ENCODE measurements at places on chromosomes 1 and 21.
A peak's percentile ranks its signal among the peaks of the same experiment; 100 is the strongest.

GRCh38 chr1:172040466-172040865 lies 199.2 kb downstream of the DNM3 start:
- peak; percentile 78 for DNase-seq

DNA sequence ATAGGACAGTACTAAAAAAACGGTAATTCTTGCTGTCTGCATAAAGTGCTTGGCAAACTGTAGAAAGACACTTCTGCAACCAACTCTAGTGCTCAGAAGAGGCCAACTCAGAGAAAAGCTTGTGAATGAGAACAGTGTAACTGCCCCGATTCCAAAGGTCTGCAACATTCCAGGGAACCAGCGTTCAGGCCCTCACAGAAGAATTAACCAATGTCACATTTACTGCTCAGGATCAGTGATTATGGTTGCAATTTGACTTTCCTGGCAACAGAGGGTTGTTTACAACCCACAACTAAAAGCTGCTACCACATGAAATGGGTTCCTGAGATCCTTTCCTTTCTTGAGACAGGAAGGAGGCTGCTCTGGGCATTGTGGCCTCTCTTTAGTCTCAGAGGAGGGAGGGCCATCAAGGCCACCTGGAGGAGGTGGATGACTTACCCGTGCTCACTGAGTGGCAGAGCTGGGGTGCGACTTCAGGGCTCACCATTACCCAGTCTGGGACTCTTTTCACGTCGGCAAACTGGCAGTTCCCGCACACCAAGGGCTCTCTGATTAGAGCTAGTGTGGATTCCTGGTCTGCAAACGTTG lies 15.3 kb downstream of the SRSF4 start:
- DNase-seq, result no peak

GRCh38 chr21:41229509-41230248 lies 61.7 kb downstream of the BACE2 start:
- DNase-seq, result no peak

DNA sequence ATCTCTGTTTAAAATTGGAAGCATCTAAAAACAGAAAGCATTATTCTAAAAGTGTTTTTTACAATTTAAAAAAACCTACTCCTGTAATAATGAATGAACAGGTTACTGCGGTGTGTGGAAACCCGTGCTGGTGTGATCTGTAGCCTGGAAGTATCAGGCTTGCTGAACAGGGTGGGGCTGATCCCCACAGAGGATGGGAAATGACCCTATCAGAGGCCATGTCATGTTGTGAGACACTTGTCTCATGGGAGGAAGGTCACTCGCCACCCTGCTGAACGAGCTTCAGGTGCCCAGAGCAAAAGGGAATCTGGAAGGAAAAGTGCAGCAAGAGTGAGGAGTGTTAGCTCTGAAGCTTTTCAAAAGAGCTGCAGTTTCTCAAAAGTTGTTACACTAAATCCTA lies 320.7 kb downstream of the RRAGC start:
- DNase-seq, result peak; percentile 25

DNA sequence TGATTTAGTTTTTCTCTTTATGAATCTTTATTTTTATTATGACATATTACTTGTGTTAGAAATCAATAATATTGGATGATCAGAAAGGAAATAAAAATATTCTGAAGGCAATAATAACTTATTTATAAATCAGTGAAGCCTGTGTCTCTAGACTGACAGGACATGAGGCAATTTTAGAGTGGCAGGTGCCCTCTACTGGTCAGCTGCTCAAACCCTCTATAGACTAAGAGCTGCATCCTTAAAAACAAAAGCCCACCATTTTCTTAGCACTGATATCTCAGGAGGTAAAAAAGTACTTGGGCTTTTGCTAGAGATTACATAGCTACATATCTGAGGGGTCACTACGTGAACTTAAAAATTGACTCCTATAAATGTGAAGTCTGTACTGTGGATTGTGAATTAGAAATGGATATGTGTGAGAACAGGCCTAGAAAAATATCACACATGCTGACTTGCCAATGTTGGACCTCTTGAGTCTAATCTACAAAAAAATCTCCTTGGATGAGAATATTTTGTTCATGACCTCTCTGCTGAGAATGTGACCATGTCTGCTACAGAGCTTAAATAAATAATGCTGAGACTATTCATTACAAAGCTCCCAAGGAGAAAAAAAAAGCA lies 597.9 kb upstream of the ADAMTS5 start:
- DNase-seq, result peak; percentile 63

DNA sequence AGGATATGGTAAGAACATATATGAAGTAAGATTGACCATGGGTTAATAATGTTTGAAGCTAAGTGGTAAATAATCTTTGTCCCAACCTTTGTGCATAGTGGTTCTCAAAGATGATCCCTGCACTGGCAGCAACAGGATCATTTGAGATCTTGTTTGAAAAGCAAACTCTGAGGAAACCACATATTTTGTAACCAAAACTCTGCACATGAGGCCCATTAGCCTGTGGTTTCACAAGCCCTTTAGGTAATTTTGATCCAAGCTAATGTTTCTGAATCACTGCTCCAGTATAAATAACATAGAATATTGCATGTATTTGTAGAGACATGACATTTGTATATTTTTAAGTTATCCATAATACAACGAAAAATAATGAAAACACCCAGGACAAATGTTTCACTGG lies 147.9 kb upstream of the RGS18 start:
- DNase-seq, result no peak

- DNase-seq, result peak; percentile 74
Observed at GRCh38 chr1:203593723-203594122, 32.9 kb upstream of the ATP2B4 start.

GRCh38 chr1:220877377-220878095 lies 1.7 kb upstream of the HLX start:
- DNase-seq, result no peak

GRCh38 chr1:53890522-53890941 lies 935 bp upstream of the YIPF1 start:
- DNase-seq, result no peak

DNA sequence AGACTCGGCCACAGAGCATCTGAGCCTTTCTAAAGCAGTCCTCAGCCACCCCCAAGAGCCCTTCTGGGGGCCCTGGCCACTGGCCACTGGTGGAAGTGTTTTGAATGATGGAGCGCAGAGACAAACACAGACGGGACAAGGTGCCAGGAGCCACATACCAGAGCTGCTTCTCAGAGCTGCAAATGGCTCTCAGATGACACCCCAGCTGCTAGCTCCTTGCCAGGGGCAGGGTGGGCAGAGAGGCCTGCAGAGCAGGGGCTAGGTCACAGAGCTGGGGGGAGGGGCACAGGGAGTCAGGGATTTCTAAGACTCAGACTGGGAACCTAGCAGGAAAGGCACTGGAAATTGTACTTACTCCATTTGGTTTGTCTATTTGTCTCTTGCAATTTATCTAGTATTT lies 30.4 kb downstream of the KCNN3 start:
- peak; percentile 88 for DNase-seq

DNA sequence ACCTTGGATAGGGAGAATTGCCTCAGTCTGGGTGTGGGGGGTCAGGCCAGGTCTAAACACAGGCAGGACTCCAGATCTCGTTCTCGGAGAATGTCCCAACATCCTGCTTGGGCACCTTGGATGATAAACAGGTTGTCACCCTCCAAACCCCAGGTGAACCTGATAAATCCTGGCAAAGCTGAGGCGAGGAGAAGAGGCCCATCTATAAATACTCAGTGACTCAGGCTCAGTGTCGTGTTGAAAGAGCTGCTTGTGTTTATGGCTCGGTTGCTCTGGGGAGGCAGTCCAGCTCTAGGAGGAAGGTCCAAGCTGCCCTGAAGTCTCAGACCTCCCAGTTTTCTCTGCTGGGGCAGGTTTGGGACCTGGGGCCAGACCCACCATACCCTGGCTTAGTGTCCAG lies 15.8 kb upstream of the TRIM63 start:
- no peak for DNase-seq

DNA sequence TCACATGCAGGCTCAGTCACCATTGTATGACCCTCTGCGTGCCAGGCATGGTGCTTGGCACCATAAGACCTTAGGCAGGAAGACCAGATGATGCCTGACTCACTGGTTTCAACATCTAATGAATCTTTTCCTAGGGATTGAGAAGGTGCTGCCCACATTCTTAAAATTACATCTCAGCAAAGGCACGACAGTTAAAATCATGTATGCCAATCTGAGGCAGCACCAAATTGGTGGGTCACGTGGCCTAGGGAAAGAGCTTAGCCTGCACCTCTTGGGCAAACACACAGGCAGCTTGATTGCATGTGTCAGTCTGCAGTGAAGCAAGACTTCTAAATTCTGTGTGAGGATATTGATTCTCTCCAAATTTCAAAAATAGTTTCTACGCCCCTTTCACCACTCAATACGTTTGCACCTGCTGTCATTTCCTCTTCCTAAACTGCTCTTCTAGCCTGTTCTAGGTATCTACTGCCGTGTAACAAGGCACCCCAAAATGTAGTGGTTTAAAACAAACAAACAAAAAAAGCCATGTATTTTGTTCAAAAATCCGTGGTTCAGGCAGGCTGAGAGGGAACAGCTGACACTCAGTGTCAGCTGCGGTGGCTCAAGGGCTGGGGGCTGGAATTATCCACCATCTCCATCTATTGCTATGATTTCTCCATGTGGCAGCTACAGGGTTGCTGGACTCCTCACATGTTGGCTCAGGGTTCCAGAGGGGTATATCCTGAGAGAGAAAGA lies 160.2 kb upstream of the FGGY start:
- DNase-seq, result no peak

GRCh38 chr1:8607906-8608305 lies 209.5 kb downstream of the RERE start:
- no peak for DNase-seq

- no peak for DNase-seq
Observed at GRCh38 chr1:193356249-193356648, 169.8 kb upstream of the B3GALT2 start.

- DNase-seq, result no peak
Observed at GRCh38 chr1:56357927-56358690, 221.3 kb downstream of the PLPP3 start.

GRCh38 chr1:103146166-103146565 lies 37.8 kb upstream of the COL11A1 start:
- no peak for DNase-seq

DNA sequence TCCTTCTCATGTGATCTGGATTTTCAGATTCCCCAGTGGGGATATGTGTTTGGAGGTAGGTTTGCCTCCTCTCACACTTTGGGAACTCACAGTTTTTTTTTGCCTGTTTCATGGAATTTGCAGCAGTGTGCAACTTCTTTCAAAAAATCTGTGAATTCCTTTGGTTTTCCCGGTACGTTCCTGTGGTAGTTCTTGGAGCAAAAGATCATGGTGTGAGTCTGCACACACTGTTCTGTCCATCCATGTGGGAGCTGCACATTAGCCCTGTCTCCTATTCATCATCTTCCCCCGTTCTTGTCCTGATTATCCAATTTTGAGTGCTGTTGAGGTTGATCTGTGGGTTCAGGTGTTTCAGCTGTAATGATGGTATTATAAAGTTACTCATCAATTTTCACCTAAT lies 30.3 kb upstream of the TACSTD2 start:
- DNase-seq, result no peak

DNA sequence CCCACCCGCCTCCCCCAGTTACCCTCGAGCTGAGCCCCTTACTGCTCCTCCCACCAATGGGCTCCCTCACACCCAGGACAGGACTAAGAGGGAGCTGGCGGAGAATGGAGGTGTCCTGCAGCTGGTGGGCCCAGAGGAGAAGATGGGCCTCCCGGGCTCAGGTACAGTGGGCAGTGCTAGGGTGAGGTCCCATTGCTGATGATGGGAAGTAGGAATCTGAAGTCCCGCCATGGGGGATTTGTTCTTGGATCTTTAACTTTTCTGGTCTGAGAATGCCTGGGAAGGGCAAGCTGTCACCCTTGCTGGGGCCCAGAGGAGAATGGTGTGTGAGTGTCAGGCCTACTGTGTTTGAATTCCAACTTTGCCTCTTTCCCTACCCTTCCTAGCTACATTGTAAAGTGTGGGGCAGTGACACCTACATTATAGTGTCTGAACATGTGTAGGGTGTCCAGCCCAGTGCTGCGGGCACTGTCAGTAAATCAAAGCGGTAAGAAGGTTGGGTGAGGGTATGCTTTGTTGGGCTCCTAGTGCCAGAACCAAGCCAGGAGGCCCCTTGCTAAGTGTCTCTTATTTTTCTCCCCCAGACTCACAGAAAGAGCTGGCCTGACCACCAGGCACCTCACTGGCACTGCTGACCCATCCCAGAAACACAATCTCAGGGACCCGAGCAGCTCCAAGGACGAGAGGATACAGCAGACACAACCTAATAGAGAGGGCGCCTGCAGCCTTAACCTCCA lies 44.7 kb downstream of the YARS1 start:
- no peak for DNase-seq

DNA sequence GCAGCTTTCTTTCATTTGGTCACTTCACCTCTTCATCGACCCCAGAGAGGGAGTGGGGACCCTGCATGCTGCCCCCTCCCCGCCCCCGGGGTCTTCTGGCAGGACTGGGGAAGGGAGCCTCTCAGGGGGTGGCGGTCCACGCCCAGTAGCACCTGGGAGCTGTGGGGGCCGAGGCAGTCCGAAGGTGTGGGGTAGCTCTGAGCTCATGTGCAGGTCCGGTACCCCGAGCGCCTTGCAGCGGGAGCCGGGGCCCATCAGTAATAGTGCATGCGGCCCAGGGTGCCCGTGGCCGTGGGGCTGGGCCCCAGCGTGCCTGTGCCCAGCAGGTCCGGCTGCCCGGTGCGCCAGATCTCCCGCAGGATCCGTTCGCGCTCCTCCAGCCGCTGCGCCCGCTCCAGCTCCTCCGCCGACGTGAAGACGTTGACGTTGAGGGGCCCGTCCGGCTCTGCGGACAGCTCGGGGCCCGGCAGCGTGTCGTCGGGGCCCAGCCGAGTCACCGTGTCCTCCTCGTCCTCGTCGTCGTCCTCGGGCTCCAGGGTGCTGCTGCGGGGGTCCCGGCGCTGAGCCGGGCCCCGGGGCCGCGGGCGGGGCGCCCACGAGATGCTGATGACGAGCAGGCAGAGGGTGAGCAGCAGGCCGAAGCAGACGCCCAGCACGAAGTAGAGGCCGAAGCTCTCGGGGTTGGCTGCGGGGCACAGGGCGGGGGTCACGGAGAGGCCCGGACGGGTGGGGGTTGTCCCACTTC lies 1.2 kb downstream of the EVA1B start:
- DNase-seq, result peak; percentile 66

- DNase-seq, result no peak
Observed at GRCh38 chr1:172324086-172324485, 96.4 kb upstream of the C1orf105 start.

- DNase-seq, result no peak
Observed at GRCh38 chr1:34690269-34690668, 64.6 kb upstream of the GJB5 start.

- no peak for DNase-seq
Observed at GRCh38 chr1:161404051-161404597, 36.4 kb upstream of the CFAP126 start.

GRCh38 chr1:83067954-83068353 lies 931.0 kb downstream of the TTLL7 start:
- no peak for DNase-seq

GRCh38 chr1:164648636-164649035 lies 89.7 kb downstream of the PBX1 start:
- DNase-seq, result peak; percentile 84

DNA sequence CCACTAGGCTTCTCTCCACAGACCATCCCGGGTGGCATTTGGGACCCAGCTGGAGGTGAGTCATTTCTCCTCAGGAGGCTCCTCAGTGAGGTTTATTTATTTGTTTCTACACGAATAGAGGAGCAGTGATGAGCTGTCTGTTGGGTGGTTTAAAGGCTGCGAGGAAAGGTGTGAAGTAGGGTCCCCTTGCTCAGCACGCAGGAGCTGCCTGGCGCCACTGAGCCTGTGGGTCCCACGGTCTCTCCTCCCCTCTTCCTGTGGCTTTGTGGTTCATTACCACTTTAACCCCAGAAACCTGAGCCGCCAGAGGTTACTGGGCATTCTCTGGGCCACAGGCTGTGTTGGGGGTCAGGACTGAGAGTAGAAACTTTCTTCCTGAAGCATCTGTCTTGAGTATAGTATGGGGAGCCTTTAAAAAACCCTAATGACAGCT lies 39.9 kb downstream of the IL6R start:
- no peak for DNase-seq
